ENCODE measurements at places on chromosomes 16 and 17.

- no peak overlapping the region for H3K4me3 ChIP-seq
- DNase-seq: peak; percentile 90
- H3K27me3 ChIP-seq: peaks cover 14% of the 10 kb centered on the region
These were observed 289.1 kb downstream of the CA10 start for GRCh38 chr17:51869387-51869786.

GRCh38 chr16:866252-866896 lies 65.8 kb upstream of the GNG13 start:
- H3K4me1 ChIP-seq: no peaks in the 10 kb centered on the region
- DNase-seq: no peak
- no peaks in the 10 kb centered on the region for H3K27me3 ChIP-seq
- H3K4me3 ChIP-seq: no peak overlapping the region
- no peaks in the 10 kb centered on the region for H3K36me3 ChIP-seq

DNA sequence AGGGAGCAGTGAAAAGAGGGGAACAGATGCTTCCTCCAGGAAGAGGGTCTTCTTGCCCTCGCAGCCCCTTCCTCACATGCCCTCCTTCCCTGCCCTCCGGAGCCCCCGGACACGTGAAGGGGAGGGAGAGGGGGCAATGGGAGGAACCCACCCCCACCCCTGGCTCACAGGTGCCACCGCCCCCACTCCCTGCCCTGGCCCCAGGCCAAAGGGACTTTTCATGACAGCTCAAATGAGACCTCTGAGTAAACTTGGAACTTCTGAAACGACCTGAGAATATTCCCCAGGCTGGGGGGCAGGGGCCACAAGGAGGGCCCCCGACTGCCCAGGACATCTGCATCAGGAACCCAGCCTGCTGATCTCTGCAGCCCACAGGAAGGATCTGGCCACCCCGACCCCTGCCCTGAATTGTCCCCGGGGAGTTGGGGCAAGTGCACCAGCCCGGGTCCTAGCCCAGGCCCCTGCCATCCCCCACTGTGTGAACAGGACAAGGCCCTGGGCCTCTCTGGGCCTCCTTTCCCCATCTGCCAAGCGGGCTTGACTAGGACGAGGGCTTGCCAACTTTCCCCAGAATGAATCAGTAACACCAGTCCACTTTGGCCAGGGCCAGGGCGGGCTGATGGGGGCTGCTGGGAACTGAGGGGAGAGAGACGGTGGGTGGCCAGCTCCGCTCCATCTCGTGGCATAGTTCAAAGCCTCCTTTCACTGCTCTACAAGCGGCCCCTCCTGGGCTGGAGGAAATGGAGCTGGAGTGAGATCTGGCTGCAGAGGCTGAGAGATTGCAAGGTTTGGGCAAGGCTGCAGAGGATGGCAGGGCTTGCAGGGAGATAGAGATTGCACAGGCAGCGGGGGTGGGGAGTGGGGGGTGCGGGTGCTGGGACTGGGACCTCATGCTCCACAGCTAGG lies 3.8 kb downstream of the IL21R start:
- no peaks in the 10 kb centered on the region for H3K27me3 ChIP-seq
- no peaks in the 10 kb centered on the region for H3K4me1 ChIP-seq
- no peaks in the 10 kb centered on the region for H3K36me3 ChIP-seq
- H3K4me3 ChIP-seq: no peak overlapping the region
- no peak overlapping the region for H3K27ac ChIP-seq

DNA sequence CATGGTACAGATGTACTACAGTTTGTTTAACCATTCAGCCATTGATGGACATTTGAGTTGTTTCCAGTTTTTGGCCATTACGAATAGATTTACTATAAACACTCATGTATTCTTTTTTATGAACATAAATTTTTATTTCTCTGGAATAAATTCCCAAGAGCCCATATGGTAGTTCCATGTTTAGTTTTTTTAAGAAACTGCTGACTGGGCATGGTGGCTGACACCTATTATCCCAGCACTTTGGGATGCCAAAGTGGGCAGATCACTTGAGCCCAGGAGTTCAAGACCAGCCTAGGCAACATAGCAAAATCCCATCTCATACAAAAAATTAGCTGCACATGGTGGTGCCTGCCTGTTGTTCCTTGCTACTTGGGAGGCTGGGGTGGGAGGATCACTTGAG lies 30.3 kb downstream of the PRAC1 start:
- H3K27me3 ChIP-seq: peaks cover 67% of the 10 kb centered on the region
- DNase-seq: peak; percentile 15
- no peaks in the 10 kb centered on the region for H3K4me1 ChIP-seq
- no peak overlapping the region for H3K27ac ChIP-seq
- H3K4me3 ChIP-seq: no peak overlapping the region
- no peaks in the 10 kb centered on the region for H3K36me3 ChIP-seq

GRCh38 chr17:49971199-49971847 lies 2.3 kb downstream of the DLX4 start:
- no peak overlapping the region for H3K4me3 ChIP-seq
- H3K27me3 ChIP-seq: peaks cover 100% of the 10 kb centered on the region
- H3K4me1 ChIP-seq: peaks cover 4% of the 10 kb centered on the region
- no peak overlapping the region for H3K27ac ChIP-seq
- peak; percentile 63 for DNase-seq

DNA sequence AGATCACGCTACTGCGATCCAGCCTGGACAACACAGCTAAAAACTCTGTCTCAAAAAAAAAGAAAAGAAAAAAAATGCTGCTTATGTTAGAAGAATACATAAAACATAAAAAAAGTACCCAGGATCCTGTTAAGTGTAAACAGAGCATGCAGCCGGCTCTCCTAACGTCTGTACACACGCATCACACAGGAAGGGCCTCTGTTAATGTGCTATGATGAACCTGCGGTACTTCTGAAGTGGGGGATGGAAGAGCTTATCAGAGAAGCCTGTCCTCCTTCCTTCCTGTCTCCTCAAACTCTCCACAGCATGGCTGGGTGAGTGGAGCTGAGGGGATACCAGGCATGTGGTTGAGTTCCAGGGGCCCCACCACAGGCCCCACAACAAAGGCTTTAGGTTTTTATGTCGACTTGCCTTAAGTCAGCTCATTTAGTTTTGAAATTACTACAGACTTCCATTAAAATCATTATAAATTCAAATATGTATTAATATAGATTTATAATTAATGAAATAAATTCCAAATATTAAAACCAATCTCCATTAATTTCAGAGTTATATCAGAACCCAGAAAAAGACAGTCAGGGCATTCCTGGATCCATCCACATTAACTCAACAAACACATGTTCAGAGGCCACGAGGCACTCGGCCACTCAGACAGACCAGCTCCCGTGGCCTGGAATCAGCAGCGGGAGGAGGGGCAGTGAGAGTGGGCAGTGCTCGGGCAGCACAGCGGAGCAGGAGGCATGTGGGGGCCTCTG lies 11.7 kb downstream of the CCDC57 start:
- H3K4me1 ChIP-seq: no peaks in the 10 kb centered on the region
- H3K36me3 ChIP-seq: peaks cover 3% of the 10 kb centered on the region
- no peaks in the 10 kb centered on the region for H3K27me3 ChIP-seq

- no peaks in the 10 kb centered on the region for H3K27me3 ChIP-seq
- DNase-seq: peak; percentile 78
- H3K4me1 ChIP-seq: peaks cover 8% of the 10 kb centered on the region
- peaks cover 73% of the 10 kb centered on the region for H3K36me3 ChIP-seq
These were observed 385 bp downstream of the CFAP119 start for GRCh38 chr16:30761427-30761927.

GRCh38 chr17:38674749-38675615 lies at the start of gene EPOP:
EPOP (minus strand) TSS chr17:38674957; CDS start chr17:38674495, 462 bp downstream.
- peak; percentile 96 for DNase-seq
- no peak within 1 kb of the TSS for H3K27ac ChIP-seq
- peaks cover 17% of the 10 kb centered on the region for H3K4me1 ChIP-seq
- H3K27me3 ChIP-seq: peaks cover 57% of the 10 kb centered on the region
- H3K36me3 ChIP-seq: no peaks in the 10 kb centered on the region
- H3K4me3 ChIP-seq: peak within 1 kb of the TSS; percentile 75

Data from endodermal cell (in vitro differentiated cells).